ENCODE measurements at places on chromosomes 12 and 14. TPM values are rescaled to one million over a fixed set of nuclear protein-coding genes. Genes with fewer than 3 reads are reported as not detected.

The PIWIL1 gene
- polyA plus RNA-seq, result 0.04 TPM

The POU6F1 gene
- polyA plus RNA-seq, result 9.9 TPM

The CLEC2A gene
- not detected for polyA plus RNA-seq

The EXOC5 gene
- polyA plus RNA-seq, result 72.1 TPM

The GALNT6 gene
- polyA plus RNA-seq, result 2.5 TPM

The TMEM117 gene
- polyA plus RNA-seq, result 7.0 TPM

The ADAM21 gene
- polyA plus RNA-seq, result 0.90 TPM

The USP44 gene
- 4.8 TPM for polyA plus RNA-seq

The PTPN6 gene
- polyA plus RNA-seq, result 18.5 TPM

The TC2N gene
- polyA plus RNA-seq, result 20.3 TPM

The CD27 gene
- polyA plus RNA-seq, result 2.7 TPM

The MYF6 gene
- 0.46 TPM for polyA plus RNA-seq

The TPI1 gene
- polyA plus RNA-seq, result 416 TPM

GRCh38 chr14:74401504-74402241 is 24.3 kb downstream of the SYNDIG1L start:
- no peak for DNase-seq

- DNase-seq, result no peak
These were observed 101.2 kb upstream of the EGLN3 start for GRCh38 chr14:34051966-34052657.

DNA sequence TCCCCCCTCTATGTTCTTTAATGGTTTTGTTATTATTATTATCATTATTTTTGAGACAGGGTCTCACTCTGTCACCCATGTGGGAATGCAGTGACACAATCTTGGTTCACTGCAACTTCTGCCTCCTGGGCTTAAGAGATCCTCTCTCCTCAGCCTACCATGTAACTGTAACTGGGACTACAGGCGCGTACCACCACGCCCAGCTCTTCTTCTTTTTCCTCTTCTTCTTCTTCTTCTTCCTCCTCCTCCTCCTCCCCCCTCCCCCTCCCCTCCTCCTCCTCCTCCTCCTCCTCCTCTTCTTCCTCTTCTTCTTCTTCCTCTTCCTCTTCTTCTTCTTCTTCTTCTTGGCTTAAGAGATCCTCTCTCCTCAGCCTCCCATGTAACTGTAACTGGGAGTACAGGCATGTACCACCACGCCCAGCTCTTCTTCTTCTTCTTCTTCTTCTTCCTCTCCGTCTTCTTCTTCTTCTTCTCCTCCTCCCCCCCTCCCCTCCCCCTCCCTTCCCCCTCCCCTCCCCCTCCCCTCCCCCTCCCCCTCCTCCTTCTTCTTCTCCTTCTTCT is 5.4 kb upstream of the KRT7 start:
- no peak for DNase-seq

- DNase-seq, result no peak
These were observed 9.1 kb upstream of the NEMF start for GRCh38 chr14:49861699-49862088.

DNA sequence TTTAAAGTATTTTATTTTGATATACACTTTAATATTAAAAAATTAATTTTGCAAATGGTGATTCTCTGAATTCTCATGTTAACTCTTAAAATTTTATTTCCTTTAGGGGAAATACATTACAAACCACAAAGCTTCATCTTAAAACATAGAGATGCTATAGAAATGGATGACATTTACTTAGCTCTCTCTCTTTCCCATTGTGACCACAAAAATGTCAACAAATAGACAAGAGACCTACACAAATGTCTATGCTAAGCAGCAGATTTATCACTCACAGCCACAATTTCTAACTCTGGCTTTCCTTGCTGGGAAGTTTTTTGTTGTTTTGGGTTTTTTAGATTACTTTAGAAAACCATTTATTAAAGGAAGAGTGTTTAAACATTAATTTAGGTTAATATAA is 19.9 kb upstream of the PHC1 start:
- no peak for DNase-seq

- no peak for DNase-seq
These were observed 390.0 kb downstream of the EGLN3 start for GRCh38 chr14:33560718-33561431.

DNA sequence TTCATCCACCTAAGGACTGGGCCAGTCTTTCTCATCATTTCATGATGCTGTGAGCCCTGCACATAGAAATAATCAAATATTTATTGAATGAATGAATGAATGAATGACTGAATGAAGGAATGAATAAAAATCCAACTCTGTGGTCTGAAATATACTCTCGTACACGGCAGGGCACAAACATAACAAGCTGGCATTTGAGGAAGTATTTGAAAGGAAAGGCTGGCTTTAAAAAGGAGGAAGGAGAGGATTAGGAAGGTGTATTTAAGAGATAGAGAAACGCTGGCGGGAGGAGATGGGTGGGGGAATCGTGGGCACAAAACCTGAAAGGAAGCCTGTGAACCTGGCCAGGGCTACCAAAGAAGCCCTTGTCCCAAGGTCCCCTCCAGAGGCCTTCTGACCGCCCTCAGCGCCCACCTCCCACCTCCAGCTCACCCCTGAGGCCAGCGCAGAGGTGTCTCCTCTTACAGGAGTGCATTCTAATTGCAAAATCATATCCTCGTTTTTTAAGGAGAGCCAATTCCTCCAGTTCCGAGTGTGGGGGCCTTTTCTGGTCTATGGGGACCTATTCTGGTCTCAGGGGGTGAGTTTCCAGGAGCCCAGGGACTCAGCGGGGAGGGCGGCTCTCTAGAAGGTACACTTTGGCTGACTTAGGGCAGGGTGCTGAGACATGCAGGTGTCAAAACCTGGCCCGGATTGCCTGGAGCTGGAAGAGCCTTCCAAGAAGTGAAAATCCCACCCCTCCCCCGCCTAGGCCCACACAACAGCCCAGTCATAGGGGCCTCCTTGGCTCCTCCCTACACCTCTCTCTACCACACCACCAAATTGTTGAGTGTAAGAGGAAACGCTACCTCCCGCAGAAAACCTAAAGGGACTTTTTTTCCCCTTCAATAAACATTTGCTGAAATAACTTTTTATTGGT is 8.7 kb upstream of the JDP2 start:
- no peak for DNase-seq

GRCh38 chr12:94560431-94561221 is 89.7 kb downstream of the TMCC3 start:
- no peak for DNase-seq

DNA sequence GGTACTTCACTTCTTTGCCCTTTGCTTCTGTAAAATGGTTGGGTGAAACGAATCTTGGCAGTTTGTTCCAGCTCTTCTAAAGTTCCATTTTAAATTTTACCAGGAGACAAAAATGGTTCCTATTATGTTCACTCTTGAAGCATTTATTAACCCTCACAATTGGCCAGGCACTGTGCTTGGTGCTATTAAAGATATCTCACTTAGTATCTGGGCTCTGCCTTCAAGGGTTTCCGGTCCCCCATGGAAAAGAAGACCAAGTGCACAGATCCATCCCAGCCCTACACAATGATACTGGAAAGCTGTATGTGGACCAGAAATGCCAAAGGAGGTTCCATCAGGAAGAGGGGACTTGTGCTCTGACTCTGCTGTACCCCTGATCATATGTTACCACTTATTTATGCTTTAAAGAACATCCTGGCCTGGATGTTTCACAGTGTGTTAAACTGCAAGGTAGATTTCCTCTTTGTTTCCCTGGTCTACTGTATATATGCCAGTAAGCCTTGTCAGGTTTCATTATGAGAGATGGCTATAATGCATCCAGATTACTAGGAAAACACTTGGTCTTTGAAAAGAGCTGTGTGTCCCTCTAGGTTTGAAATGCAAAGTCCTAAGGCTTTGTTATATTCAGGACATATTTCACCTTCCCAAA is 154.8 kb downstream of the PRKCH start:
- DNase-seq, result no peak

DNA sequence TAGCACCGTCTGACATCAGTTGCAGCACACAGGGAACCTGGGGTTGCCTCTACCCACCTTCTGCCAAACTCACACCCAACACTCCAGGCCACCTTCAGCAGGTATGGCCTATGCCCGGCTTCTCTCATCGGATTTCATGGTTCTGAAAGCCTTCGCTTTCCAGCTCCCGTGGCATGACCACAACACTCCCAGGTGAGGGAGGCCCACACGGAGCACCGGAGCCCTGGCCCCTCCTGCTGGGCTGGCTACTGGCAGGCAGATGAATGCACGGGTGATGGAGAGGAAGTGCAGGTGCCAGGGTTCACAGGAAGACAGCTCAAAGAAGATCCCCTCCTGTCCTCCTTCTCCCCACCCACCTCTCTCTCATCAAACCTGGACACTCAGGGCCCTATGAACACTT is 37.2 kb downstream of the CACNA2D4 start:
- no peak for DNase-seq

DNA sequence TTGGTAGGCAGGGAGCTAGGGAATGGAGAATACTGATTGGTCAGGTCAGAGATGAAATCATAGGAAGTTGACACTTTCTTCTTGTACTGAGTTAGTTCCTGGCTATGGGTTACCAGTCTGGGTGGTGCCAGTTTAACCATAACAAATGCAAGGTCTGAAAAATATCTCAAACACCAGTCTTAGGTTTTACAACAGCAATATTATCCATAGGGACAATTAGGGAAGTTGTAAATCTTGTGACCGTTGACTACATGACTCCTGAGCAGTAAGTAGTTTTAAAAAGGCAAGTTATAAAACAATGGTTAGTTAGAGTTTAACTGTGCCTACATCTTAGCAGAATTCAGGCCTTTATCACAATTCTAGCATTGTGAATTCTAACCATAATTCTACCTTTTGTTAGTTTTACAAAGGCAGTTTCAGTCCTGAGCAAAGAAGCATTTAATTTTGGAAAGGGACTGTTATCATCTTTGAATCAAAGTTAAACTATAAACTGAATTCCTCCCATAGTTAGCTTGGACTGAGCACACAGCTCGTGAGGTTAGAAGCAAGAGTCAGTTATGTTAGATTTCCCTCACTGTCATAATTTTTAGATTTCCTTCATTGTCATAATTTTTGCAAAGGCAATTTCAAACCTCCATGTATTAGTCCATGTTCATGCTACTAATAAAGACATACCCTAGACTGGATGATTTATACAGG is 19.7 kb upstream of the MON2 start:
- no peak for DNase-seq

DNA sequence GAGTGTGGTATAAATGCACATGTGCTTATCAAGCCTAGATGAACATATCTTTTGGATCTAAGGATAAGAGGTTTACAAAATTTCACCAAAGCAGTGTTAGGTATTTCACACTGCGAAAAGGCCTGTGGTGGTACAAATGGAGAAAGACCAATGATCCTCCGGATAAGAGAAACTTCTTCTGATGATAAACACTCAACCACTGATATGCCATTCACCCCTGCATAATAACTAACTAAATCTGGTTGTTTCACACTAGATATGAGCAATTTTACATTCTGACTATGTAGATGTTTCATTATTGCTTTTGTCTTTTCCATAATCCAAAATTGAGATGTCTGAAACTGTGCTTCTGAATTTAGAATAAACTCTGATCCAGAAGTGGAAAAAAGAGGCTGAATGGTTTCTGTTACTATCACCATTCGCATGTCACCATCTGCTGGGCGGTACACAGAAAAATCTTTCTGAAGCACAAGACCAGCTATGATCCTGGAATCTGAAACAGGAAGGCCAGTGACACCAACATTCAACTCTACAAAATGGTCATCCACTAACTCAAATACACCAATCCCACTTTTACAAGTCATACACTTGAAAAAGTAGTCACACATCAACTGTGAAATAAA is 1.3 kb downstream of the BBS10 start:
- peak; percentile 73 for DNase-seq

GRCh38 chr12:2194571-2194970 is 141.8 kb downstream of the CACNA1C start:
- no peak for DNase-seq

- no peak for DNase-seq
These were observed 46.3 kb upstream of the LRTM2 start for GRCh38 chr12:1773937-1774655.

DNA sequence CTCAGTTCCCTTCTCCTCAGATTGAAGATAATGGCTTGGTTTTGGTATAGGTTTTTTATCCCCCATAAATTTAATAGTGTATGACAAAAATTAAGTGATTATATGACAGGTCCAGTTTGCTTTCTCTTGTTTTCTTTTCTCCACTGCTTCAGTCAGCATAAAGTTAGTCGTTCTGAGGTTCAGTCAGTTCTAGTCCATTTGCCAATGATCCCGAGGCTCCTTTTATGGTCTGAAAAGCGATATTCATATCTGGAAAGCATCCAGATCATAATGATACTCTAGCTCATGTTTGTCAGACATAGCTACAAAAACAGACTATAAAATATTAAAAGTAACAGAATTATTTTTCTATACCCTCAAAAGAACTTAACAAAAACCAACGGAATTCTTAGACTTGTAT is 67.1 kb upstream of the SLC38A4 start:
- no peak for DNase-seq

- DNase-seq, result no peak
These were observed 141.3 kb downstream of the SMOC1 start for GRCh38 chr14:70020352-70021170.

DNA sequence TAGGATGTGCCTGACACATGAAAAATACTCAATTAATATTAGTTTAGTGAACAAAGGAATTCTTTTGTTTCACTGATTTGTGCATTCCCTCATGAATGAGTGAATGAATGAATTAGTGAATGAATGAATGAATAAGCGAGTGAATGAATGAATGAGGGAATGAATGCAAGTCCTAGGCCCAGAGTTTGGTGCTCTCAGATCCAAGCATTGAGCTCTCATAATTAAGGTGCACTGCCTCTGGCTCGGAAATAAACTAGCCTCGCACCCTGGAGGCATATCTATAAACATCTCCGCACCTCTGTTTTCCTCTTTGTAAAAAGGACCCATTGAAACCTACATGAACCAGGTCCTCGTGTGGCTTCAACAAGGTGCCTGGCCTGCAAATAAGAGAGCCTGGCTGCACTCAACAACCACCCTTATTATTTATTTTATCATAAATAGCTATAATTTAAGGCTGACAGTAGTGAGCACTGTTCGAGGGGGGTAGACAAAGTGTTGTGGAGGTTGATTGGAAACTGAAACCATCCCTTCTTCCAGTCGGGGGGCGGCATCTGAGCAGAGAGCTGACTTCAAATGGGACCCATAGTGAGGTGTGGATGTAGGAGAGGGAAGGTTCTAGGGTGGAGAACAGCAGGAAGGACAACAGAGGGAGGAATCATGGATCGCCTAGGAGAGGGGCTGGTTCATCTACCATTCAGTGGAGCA is 316.8 kb downstream of the BCL11B start:
- no peak for DNase-seq

DNA sequence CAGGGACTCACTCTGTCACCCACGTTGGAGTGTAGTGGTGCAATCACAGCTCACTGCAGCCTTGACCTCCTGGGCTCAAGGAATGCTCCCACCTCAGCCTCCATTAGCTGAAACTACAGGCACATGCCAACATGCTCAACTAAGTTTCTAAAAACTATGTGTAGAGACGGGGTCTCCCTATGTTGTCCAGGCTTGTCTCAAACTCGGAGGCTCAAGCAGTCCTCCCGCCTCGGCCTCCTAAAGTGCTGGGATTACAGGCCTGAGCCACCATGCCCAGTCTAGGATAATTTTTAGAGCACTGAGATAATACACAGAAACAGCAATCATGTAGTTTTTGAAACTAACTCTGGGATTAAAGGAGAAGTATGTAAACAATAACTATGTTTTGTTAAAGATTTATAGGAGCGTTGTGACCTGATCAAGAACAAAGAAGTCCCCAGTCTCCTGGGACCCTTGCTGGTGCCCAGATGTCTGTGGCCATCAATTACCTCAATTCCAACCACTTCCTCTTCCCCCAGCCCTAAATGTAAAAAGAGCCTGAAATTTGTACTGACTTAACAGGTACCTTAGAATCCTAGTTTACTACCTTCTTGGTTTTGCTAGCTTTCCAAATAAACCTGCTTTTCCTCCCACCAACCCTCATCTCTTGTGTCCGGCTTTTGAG is 28.9 kb upstream of the EGLN3 start:
- DNase-seq, result no peak

Measured in left lung (tissue), 14 donors.